ENCODE measurements at places on chromosomes 6 and 20.
A peak's percentile ranks its signal among the peaks of the same experiment; 100 is the strongest.

DNA sequence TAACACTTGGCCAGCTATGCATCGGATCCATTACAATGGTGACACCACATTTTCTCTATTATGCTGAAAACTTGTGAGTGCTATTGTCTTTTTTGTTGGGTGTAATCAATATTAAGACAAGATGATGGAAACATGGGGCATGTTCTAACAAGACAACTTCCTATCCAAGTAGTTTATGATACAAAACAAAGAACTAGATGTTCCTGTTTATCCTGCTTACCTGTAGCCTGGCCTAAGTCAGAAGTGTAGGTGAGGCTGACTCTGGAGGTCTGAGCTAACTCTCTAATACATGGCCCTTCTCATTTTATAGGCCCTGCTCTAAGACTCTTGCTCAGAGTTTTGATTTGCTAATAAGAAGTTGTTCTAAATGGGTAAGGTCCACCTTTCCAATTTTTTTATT lies 242.4 kb upstream of the STXBP5 start:
- no peak for DNase-seq

- no peak for DNase-seq
Measured at GRCh38 chr6:7794509-7794908, 68.6 kb downstream of the BMP6 start.

GRCh38 chr20:34585019-34585418 lies 26.5 kb downstream of the MAP1LC3A start:
- no peak for DNase-seq

DNA sequence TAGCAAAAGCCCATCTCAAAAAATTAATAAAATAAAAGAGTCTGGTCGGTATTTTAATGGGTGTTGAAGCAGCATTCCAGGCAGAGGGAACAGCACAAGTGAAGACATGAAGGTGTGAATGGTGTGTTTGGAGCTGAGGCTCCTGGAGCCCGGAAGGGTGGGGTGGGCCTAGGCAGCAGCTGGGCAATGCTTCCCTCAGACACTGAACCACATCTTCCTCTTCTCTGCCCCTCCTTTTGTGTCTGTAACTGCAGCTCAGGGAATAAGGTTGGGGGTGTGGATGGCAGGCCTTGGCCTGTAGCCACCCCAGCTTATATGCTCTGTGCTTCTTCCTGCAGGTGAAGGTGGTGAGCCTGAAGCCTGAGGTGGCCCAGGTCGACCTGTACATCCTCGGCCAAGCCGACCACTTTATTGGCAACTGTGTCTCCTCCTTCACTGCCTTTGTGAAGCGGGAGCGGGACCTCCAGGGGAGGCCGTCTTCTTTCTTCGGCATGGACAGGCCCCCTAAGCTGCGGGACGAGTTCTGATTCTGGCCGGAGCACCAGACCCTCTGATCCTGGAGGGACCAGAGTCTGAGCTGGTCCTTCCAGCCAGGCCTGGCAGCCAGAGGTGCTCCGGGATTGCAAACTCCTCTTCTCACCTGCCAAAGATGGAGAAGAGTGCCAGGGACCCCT lies 26.6 kb downstream of the POFUT1 start:
- DNase-seq = no peak

GRCh38 chr6:168956884-168957730 lies 296.5 kb downstream of the THBS2 start:
- peak; percentile 82 for DNase-seq

- no peak for DNase-seq
Measured at GRCh38 chr20:51769976-51770615, 1.9 kb upstream of the ATP9A start.

DNA sequence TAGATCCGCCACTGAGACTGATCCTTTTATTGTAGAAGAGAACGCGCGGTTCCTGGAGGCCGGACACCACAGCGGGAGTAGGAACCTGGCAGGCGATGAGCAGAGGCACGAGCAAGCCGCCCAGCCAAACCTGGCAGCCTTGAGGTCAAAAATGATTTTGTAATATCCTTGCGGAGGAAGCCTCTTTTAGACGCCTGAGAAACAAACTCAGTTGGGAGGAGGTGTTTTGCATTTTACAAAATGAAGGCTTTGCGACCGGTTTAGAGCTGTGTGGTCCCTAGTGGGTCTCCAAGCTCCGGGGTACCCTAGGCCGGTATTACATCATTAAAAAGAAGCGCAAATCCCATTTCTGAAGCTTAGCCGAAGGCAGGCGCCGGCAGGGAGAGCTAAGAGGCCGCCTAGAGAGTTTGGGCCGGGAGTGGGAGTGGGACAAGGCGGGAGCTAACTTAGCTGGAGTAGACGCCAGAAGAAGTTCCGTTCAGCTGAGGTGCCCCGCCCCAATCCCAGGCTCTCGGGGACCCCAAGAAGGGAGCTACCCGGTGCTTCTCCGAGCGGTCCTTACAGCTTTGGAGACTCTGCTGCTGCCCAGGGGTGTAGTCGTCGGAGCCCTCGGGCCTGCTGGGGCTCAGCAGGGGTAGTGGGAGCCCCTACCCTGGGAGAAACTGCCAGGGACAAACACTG lies 1.9 kb upstream of the TBX18 start:
- no peak for DNase-seq
